ENCODE measurements at places on chromosomes 12 and 14. TPM values are rescaled to one million over a fixed set of nuclear protein-coding genes. Genes with fewer than 3 reads are reported as not detected.

FOXG1 gene
- not detected for total RNA-seq

FAM181A gene
- not detected for total RNA-seq

CARMIL3 gene
- not detected for total RNA-seq

GSC gene
- total RNA-seq, result 0.09 TPM

RPS26 gene
- 130 TPM for total RNA-seq

CABP1 gene
- 0.09 TPM for total RNA-seq

NR4A1 gene
- total RNA-seq, result 1.4 TPM

MANSC4 gene
- not detected for total RNA-seq

ZBTB1 gene
- total RNA-seq, result 37.9 TPM

MMP14 gene
- 236 TPM for total RNA-seq

TXNDC16 gene
- 3.3 TPM for total RNA-seq

SH2B3 gene
- total RNA-seq, result 56.7 TPM

REC8 gene
- total RNA-seq, result 1.3 TPM

BDKRB2 gene
- under 0.01 TPM for total RNA-seq

RFX4 gene
- total RNA-seq, result not detected

OR4K5 gene
- not detected for total RNA-seq

CCDC175 gene
- not detected for total RNA-seq
